ENCODE measurements at places on chromosomes 5 and 9.
A peak's percentile ranks its signal among the peaks of the same experiment; 100 is the strongest.

GRCh38 chr5:118791926-118792734 is 196.2 kb downstream of the DTWD2 start:
- DNase-seq: peak; percentile 4

DNA sequence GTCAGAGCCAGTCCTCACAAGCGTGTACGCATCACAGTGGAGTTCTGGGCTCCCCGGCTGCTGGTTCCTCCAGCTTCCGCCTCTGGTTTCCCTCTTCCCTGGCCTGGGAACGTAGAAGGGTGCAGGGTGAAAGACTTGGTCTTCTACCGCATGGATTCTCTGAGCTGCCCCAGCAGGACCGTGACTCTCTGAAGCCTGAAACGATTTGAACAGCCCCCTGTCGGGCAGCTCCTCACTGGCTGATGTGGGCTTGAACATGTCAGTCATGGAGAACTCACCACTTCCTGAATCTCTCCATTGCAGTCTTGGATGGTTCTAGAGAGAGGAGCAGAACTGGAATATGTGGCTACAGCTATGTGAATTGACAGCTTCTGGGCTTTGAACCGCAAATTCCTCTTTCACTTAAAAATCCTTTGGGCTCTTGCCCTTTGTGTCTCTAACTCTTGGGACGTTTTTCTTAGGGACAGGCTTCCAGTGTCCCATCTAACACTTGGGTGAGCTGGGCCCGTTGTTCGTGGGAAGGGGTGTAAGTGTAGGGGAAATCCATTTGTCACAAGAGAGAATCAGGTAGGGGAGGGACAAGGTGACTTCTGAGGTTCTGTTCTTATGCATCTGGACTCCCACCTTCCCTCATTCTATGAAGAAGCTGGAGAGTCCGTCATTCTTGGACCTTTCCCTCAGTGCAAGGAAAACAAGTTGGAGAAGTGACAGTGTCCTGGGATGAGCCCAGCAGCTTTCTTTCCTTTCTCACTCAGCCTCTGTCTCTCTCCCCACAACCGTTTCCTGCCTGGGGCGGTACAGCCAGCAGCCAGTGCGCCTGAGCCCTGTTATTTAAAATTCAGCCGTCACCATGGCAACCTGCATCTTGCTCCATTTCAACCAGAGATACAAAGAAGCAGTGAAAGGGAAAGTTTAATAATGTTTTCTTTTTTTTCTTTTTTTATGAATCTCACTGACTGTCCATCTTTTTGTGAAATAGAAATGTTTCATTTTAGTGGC is 84.7 kb downstream of the PTTG1 start:
- no peak for DNase-seq

GRCh38 chr9:13552606-13553215 is 273.2 kb upstream of the MPDZ start:
- no peak for DNase-seq

DNA sequence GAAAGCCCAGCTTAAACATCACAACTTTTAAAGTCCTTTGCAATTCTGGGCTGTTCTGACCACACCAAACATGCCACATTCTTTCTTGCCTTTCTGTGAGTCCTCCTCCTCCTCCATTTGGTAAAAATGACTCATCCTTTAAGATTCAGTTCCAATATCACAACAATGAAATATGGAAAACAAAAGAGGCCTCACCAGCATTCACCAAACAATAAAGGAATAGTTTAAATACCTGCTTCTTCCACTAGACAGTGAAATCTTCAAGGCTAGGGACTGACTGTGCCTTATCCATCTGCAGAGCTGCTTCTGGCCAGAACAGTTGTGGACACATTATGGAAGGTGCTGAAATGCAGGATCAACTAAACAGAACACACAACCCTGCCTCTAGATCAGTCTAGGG is 36.0 kb downstream of the NR6A1 start:
- DNase-seq: no peak

- peak; percentile 56 for DNase-seq
Measured at GRCh38 chr5:109566361-109566760, 123.4 kb upstream of the MAN2A1 start.

DNA sequence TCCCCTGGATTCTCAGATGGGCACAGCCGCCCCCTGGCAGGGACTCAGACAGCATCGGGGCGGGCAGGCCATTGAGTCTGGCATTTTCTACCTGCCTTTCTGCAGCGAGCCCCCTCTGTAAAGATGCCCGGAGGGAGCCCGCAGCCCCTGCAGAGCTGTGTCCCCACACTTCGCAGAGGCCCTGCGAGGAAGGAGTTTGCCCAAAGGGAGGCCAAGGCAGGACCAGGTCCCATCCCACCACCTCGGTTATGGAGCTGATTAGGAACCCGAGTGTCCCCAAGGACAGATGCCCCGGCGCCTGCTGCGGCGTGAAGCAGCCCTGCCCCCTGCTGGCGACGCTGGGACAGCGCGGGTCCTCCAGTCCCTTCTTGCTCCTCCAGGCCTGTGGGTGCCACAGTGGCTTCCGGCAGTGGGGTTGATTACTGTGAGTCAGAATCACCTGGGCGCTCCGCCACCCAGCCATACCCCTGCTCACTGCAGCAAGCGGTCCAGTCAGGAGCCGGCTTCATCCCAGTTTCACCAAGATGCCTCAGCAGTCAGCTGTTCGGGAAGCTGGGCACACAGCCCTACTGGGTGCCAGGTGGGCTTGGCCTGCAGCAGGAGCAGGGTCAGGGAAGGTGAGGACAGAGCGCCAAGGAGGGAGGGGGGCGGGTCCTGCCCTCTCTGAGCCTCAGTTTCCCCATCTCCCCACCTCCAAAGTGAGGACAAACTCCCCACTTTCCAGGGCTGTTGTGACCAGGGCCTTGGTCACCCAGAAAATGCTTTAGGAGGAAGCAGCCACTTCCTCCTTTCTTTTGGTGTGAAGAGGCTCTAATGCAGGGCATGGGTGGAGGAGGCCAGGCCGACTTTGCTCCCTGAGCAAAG is 117.2 kb downstream of the RXRA start:
- peak; percentile 89 for DNase-seq

- no peak for DNase-seq
Measured at GRCh38 chr5:180287868-180288267, 4.0 kb downstream of the MAPK9 start.

DNA sequence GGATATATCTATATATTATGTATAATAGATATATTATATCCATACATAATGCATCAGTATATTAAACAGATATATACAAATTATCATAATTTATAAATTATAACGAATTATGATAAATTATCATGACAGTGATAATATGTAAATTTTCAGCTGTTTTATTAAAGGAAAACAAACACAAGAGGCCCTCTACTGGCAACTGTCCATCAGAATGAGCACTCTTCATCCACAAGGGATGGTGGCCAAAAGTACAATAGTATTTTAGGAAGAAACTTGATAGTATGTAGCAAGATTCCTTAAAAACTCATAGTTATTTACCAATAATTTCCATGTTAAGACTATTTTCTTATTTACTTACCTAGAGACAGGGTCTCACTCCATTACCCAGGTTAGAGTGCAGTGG is 113.3 kb upstream of the LPAR1 start:
- no peak for DNase-seq

DNA sequence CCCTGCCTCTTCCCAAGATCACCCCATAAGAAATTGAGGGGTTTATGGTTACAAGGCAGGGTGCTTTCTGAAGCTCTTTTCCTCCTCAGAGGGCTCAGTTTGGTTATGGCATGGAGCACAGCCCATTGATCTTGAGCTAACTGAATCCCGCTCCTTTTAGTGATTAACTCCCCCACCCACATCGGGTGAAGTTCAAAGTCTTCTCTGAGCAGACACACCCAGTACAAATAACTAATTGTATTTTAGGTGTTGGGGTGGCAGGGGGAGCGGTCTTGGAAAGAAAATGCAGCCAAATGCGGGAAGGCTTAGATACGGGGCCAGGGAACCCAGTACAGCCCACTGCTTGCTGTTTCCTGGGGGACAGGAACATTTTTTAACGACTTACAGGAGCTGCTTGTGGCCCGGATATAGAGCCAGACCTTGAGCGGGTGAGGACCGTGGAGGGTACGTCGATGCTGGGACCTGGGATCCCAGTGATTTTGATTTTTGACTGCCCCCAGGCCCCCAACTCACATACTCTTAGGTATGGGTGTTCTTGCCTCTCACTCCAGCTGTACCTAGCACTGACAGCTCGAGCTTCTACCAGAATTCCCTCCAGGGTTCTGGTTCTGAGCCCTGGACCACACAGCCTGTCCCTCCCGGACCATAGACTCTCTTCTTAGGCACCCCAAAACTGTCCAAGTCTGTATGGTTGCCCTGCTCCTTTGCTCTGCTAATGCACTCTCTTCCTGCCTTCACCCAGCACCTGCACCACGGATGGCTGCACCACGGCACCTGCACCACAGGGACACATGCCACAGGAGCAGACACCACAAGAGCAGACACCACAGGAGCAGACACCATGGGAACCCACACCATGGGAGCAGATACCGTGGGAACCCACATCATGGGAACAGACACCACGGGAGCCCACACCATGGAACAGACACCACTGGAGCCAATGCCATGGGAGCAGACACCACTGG is 18.3 kb upstream of the RXRA start:
- DNase-seq: no peak

DNA sequence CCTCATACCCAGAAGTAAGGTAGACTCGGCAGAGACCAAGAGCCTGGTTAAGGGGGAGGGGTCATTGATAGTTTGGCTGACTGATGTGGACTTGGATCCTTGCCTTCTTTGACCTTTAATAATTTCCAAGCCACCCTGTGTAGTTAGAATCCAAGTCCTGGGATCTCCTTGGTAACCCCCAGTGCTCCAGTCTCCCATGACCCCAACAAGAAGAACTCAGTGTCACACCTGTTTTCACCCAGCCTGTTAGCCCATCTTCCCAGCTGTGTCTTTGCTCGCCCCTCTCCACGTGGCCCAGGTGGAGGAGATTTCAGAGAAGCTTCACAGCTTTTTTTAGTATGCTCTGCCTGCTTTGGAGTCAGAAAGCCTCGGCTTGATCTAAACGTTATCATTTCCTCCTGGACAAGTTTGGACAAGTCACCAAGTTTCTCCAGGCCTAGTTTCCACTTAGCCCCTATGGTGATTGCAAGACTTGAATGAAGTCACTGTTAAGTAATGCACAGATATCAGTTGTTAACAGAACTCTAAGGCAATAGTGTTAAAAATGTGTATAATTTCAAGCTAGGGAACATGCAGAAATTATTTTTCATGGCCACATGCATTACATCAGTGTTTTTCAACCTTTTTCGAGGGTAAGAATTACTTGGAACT is 170.0 kb downstream of the TMEM38B start:
- peak; percentile 23 for DNase-seq

GRCh38 chr5:155299386-155300005 is 285.9 kb downstream of the KIF4B start:
- DNase-seq: no peak

DNA sequence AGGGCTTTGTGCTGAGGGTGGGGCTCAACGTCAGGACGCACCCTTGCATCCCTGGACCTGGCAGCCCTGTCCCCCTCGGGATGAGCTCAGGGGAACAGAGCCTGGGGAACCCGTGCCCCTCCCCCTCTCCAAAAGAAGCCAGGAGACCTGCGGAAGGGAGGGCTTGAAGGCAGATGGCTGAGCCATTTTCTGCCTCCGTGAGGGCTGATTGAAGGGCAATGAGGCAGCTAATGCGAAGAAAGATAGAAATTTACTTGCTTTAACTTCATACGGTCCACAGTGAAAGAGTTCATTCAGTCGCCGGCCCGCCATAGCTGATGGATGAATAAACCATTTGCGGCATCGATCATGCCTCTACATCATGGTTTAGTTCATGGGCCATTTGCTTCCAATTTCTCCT is 28.8 kb downstream of the ASS1 start:
- no peak for DNase-seq

DNA sequence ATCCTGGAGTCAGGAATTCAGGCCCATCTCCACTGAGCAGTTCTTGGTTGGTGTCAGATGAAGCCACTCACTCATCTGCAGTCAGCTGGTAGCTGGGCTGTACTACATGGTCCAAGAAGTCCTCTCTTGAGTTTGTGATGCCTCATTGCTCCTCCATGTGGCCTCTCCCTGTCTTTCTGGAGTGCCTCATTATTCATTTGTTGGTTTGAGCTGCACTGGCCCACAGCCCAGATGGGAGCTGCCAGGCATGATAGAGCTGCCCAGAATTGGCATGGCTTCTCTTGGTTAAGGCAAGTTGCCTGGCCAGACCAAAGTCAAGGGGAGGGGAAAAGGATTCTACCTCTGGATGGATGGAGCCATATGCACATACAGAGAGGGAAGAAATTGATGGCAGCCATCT is 8.0 kb downstream of the PTCD2 start:
- DNase-seq: no peak

DNA sequence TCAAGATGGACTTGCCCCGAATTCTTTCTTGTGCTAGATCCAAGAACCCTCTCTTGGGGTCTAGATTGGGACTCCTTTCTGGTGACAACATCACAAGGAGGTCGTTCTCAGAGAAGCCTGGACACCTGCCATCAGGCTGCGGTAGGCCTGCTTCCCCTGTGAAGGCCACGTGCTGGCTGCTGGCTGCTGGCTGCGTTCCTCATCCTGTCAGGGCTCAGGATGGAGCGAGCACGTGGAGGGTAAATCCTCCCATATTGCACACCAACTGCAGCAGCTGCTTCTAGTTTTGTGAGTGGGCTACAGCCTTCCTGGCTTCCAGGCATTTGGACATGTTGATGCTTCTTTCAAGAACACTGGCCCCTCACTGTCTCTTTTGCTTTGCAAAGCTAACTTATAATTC is 95.6 kb downstream of the HSPA4 start:
- no peak for DNase-seq

DNA sequence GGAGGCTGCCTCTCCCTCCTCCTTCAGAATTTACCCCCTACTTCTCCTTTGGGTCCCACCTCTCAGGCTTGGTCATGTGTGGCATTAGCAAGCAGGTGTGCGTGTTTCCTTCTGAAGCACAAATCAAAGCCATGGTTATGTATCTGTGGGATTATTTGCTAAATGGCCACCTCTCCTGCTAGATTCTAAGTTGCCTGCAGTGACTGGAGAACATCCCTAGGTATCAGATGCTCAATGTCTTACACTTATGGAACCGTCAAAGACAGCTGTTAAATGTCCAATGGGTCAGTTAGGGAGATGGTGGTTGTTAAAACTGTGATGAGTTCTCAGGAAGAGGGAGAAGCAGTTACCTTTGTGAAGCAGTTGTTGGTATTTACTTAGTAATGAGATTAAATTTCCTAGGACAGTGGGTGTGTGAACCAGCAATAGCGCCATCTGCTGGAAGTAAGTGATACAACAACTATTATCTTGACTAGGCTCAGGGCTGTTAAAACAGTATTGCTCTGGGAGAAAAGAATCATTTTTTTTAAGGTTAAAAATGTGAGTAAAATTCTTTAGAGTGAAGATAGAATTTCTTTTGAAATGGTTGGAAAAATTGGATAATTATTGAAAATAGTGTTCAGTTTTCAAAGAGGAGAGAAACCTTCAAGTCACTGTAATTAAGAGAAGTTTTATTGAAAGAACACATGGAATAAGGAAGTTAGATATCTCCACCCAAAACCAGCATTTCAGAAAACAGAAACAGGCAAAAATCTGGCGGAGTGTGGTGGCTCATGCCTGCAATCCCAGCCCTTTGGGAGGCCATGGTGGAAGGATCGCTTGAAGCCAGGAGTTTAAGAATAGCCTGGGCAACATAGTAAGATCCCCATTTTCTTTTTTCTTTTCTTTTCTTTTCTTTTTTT is 71.3 kb downstream of the TMC1 start:
- DNase-seq: peak; percentile 25

Measured in keratinocyte (primary cell).